ENCODE measurements at places on chromosomes 13 and 19.
A peak's percentile ranks its signal among the peaks of the same experiment; 100 is the strongest.

DNA sequence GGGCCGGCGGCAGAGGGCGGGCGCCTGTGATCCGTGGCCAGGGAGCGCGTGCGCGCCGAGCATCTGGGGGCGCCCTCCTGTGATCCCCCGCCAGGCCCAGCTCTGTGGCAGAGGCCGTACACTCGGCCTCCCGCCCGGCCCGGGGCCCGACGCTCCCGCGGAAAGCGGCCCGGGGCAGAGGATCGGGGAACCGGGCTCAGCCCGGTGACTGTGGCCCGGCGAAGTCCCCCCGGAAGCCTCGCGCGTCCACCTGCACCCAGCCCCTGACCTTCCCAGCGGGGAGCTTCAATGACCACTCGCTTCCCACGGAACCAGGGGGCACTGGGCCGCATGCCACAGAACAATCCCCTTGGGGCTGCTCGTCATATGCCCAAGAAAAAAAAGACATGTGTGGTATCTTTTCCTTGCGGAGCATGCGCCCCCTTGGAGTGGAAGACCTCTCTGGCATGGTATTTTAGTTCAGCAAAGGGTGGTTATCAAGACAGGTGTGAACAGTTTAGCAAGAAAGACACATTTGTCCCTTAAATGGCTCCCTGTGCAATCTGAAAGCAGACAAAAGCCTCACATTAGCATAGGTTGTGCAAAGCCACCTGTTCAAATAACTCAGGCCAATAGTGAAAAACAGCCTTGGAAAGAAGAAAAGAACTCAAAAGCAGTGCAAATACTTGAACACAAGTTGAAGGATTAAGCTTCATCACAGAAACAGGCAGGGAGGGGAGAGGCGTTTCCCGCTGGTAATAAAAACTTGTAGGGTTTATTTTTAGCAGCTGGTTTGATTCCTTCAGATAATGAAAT is 290.9 kb upstream of the SOX21 start:
- no peak for DNase-seq

DNA sequence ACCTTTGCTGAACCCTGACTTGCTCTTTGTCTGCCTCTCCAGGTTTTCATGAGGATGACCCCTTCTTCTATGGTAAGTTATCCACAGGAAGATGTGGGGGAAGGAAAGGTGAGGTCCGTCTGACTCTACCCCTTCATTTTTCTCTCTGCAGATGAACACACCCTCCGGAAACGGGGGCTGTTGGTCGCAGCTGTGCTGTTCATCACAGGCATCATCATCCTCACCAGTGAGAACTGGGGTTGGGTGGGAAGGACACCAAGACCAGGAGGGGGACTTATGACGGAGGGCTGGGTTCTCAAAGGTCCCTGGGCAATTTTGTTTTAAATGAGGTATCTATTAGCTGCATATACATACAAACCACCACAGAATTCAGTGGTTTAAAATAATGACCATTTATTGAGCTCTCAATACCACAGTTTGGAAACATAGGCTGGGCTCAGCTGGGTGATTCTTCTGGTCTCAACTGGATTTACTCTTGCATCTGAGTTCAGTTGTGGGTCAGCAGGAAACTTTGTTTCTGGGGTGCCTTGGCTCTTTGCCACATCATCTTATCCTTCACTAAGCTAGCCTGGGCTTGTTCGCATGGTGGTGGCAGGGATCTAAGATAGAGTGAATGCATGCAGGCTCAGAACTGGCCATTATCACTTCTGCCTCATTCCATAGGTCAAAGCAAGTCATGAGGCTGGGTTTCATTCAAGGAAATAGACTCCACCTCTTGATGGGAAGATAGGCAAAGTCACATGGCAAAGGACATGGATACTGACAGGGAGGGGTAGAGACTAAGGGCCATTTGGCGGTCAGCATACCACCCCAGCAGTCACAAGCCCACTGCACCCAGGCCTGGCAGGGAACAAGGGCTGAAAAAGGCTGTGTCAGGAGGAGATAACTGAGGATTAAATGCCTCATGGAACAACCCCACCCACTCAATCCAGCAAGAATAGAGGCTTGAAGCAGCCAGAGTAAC is 11.8 kb downstream of the FXYD5 start:
- DNase-seq, result no peak

DNA sequence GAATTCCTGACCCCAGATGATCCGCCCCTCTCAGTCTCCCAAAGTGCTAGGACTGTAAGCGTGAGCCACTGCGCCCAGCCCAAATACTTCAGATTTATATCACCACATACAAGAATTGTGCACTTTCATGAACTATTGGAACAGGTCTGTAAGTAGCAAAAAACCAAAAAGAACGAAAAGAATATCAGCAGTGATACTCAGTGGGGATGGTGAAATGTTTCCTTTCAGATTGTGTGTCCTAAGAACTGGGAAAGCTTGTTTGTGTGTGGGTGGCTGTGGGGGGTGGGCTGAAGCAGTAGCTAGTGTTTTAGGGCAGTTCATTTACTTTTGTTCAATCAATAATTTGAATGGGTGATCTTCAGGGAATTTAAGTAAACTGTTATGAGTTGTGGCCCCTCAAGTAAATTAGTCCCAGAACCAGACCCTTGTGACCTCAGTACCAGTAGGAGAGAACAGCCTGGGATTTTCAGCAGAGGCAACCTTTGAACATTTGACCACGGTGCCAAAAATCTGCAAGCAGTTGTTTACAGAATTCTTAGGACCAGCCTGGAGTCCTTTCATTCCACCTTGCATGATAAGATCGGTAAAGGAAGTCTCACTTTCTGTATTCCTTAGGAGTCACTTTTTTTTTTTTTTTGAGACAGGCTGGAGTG is 106.6 kb downstream of the LRCH1 start:
- no peak for DNase-seq

DNA sequence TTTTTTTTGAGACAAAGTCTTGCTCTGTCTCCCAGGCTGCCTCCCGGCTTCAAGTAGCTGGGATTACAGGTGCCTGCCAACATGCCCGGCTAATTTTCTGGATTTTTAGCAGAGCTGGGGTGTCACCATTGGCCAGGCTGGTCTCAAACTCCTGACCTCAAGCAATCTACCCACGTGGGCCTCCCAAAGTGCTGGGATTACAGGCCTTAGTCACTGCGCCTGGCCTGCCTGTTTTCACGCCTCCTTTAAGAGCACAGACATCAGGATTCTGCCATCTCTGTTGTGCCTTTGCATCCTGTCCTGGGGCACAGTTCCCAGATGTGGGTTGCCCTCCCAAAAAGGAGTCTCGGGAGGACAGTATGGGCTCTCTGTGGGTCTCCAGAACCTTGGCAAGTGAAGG is 2.5 kb upstream of the PRAM1 start:
- no peak for DNase-seq

DNA sequence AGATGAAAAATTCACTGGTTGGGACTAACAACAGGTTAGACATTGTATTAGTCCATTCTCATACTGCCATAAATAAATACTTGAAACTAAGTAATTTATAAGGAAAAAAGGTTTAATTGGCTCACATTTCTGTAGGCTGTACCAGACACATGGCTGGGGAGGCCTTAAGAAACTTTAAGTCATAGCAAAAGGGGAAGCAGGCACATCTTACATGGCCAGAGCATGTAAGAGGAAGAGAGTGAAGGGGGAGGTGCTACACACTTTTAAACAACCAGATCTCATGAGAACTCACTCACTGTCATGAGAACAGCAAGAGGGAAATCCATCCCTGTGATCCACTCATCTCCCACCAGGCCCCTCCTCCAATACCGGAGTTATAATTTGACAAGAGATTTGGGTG is 125.9 kb downstream of the SUCLA2 start:
- no peak for DNase-seq

- DNase-seq, result no peak
Measured at GRCh38 chr19:42045575-42045974, 24.4 kb downstream of the GRIK5 start.

DNA sequence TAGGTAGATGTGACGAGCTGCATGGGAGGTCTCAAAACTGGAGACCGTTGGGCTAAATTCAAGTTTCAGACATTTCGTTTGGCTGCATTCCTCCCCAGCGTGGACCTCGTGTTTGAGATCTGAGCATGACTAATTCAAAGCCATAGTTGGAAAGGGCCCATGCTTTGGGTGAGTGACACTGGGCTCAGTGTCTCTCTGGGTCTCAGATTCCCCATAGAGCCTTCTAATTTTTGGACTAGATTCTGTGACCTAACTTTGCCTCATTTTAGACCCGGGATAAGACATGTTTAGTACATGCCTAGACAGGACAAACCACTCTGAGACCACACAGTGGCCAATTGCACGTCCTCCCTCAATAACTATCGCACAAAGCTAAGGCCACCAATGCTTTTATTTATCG is 16.6 kb downstream of the CKM start:
- DNase-seq, result no peak

GRCh38 chr13:112142401-112142930 is 75.5 kb downstream of the SOX1 start:
- DNase-seq, result no peak

GRCh38 chr13:23741879-23742510 is 147.2 kb downstream of the MIPEP start:
- no peak for DNase-seq

GRCh38 chr13:99923877-99924582 is 47.5 kb downstream of the ZIC5 start:
- no peak for DNase-seq

DNA sequence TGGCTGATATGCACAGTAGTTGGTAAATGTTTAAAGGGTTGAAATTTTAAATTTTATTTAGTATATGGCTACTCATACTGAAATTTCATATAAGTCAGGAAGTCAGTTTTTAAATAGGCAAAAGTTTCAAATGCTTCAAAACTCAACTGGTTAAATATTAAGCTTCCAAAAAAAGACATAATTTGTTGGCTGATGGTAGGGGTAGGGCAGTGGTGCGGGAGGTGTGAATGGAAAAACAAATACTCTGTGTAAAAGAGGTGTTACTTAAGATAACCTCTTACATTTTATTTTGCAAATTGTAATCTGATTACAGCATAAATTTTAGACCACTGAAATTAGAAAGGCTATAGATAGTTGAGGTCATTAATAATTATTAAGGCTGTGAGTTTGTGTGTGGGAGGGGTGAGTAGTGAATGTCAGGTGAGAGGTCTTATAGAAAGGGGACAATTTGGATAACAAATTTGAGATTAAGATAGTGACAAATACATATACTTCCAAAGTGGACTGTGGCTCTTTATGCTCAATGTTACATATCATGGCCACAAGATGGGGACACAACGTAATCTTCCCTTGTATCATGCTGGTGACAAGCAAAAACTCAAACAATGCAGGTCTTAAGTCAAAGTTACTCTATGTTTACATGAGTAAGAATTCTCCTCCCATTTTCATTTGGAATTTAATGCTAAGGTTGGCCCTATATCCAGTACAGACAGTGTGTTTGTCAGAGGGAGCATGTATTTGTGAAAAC is 36.6 kb upstream of the OXGR1 start:
- no peak for DNase-seq

- no peak for DNase-seq
Measured at GRCh38 chr13:114319441-114319913, 5.2 kb downstream of the CHAMP1 start.

DNA sequence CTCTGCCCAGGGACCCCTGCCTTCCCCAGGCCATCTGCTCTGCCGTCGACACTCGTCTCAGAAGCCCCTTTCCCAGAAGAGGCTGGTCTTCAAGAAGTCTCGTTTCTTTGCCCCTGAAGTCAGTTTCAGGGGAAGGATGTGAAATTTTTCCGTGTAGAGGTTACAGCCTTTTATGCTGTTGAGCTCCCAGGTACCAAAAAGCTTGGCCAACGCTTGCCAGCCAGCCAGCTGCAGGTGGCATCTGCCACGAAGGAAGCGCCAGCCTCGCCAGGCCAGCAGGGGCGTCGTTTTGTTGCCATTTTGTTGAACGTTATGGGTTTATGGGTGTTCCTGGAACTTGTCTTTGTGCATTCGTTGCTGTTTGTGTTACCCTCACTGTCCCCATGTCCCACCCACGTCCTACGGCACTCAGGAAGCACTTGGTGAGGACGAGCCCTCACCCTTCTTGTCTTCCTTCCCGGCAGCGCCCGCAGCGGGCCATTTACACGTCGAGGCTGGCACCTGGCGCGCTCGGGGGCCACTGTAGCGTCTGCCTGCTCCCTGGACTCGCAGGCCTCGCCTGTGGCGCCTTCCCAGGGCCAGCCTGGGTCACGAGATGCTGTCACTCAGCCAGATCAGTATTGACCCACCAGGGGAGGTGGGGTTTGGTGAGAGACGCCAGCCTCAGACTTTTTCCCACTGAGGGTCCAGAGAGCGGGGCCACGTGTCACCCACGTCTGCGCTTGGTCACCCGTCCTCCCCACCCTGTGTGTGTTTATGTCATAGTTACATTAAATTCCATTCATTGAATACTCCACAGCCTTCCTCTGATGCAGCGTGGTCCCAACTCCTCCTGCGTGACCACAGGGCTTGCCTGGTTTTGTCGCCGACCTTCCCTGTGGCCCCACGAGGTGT is 37.1 kb downstream of the AP1M1 start:
- peak; percentile 26 for DNase-seq

GRCh38 chr19:927780-928401 is 2.1 kb downstream of the ARID3A start:
- DNase-seq, result no peak

GRCh38 chr13:49602005-49602404 is 16.6 kb upstream of the RCBTB1 start:
- DNase-seq, result no peak
